ENCODE measurements at places on chromosomes 13 and 19. TPM values are rescaled to one million over a fixed set of nuclear protein-coding genes. Genes with fewer than 3 reads are reported as not detected.

DNA sequence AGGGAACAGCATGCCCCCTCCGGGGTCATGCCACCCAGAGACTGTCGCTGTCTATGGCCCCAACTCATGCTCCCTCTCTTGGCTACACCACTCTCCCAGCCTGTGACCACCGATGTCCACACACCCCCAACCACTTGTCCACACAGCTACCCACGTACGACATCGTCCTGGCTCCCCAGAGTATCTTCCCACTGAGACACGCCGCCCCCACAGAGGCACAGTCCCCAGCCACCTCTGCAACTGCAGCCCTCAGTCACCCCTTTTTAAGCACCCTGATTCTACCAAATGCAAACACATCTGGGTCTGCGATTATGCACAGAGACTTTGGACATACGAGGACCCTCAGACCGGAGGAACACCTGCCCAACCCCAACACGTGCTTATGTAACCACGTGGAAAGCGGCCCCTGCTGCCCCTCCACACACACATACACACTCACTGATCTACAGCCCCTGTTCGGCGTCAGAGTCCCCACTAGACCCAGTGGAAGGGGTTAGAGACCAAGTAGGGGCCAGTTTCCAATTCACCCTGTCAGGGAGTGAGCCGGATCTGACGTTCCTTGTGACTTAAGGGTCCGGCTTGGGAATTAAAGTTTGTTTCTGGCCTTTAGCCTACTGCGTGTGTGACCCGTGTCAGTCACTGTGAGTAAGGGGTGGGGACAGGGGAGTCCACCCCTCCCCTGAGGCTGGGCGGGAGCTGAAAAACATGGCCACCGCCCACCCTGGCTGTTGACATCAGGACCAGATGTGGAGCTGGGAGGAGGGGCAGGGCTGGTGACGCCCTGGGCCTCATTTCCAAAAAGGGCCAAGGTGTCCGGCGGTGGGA lies 11.9 kb upstream of the AXL start:
- peak; percentile 57 for DNase-seq

DNA sequence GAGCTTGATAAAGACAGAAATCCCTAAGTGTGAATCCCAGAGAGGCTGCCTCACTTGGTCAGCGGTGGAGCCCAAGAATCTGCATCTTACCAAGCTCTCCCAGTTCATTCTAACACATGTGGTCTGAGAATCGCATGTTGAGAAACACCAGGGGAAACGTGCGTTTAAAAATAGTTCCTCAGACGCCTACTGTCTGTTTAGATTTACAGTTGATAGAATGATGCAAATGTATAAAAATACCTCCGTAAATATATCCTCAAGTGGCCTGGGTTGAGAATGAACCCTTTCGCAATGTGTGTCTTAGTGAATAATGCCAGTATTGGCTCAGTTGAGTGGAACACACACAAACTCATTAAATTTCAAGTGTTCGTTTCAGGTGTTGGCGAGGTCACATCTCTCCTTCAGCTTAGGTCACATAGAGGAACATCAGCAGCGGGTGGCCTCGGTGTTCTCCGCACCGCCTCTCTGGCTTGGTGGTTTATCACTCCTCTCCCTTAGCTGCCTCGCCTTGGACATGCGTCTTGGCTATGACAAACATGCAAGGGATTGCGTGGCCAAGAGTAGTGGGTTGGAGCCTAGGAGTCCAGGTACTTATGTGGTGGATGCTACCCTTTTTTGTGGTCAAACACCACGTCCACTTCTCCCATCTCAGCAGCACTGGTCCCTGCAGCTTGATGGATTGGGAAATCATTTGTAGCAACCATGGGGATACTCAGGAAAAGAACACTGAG lies 117.6 kb upstream of the SPATA13 start:
- DNase-seq = no peak

The DCLK1 gene
- total RNA-seq = 36.2 TPM

DNA sequence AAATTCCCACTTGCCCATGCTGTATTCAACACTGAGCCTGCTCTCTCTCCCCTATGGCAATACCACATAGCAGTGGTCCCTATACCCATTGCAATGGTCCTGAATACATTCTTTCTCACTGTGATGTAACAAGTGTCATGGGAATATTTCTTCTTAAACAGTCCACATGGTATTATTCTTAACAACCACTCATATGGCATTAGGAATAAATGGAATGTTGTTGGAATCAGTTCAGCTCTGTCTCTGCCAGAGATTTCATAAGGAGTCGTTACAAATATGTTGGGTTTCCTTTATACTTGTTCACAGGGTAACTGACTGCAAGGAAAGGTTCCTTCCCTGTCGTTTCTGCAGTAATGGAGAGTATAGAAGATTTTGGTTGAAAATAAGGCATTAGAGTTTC lies 128.3 kb upstream of the SPATA13 start:
- DNase-seq = no peak

GRCh38 chr13:67966065-67966464 lies 735.9 kb upstream of the PCDH9 start:
- no peak for DNase-seq

The ZFR2 gene
- 18.5 TPM for total RNA-seq

DNA sequence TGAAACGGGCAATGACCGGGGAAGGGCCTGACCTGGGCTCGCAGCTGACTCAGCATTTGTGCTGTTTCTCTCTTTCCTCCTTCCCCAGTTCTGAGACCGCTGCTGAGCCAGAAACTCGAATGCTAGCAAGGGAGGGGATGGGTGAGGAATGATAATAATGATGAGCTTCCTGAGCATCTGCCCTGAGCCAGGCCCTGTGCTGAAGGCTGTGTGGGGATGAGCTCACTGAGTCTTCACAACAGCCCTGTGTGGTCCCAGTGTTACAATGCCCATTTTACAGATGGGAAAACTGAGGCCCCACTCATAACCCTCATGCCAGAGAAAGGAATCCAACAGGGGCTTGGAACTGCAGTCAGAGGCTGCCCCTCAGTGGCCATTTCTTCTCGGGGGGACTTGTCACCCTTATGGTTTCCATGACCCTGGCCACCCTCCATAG lies 8.1 kb downstream of the SULT2B1 start:
- DNase-seq = peak; percentile 44

The NLRP11 gene
- total RNA-seq = not detected

- no peak for DNase-seq
Measured at GRCh38 chr13:79988573-79988972, 352.4 kb downstream of the SPRY2 start.

GRCh38 chr13:89282241-89282640 lies 1611.1 kb downstream of the SLITRK5 start:
- no peak for DNase-seq

The UBE2L5 gene
- total RNA-seq = not detected

The RPS16 gene
- 2,810 TPM for total RNA-seq

GRCh38 chr13:20860844-20861243 lies 41.7 kb downstream of the XPO4 start:
- no peak for DNase-seq

The PTH2 gene
- total RNA-seq = 0.96 TPM

GRCh38 chr13:104522235-104523072 lies 1456.2 kb upstream of the SLC10A2 start:
- DNase-seq = no peak

Measured in H9 (cell line).